ENCODE measurements at places on chromosomes 13 and 19.

DNA sequence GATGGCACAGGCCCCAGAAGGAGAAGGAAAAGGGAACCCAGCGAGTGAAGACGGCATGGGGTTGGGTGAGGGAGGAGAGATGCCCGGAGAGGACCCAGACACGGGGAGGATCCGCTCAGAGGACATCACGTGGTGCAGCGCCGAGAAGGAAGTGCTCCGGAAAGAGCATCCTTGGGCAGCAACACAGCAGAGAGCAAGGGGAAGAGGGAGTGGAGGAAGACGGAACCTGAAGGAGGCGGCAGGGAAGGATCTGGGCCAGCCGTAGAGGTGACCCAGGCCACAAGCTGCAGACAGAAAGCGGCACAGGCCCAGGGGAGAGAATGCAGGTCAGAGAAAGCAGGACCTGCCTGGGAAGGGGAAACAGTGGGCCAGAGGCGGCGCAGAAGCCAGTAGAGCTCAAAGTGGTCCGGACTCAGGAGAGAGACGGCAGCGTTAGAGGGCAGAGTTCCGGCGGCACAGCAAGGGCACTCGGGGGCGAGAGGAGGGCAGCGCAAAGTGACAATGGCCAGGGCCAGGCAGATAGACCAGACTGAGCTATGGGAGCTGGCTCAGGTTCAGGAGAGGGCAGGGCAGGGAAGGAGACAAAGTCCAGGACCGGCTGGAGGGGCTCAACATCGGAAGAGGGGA is 1.1 kb downstream of the PPP1R12C start:
- peak; percentile 54 for DNase-seq

DNA sequence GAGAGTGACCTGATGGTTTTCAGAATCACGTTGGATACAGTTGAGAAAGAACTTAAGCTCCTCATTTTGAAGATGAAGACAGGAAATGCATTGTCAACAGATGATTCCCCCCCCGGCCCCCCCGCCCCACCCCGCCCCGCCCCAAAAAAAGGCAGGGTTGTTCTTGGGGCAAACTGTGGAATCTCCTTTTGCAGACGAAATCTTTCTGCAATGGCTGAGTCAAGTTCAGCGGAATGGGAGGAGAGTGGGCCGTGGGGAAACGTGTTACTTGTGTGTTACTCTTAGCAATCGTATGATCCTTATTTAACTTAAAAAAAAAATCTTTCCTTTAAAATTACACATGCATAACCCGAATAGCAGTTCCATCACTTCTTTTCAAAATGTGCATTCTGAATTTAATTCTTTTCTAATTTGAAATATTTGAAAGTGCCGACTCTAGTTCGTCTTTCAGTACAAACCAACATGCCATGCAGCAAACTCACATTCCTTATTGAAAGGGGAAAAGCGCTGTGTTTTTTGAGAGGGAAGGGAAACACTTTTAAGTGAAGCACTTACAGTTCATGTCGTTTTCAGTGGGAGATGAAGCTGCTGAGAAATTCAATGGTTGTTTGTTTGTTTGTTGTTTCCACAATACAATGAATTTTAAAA is 348.5 kb upstream of the ARGLU1 start:
- no peak for DNase-seq

- no peak for DNase-seq
Observed at GRCh38 chr19:39736088-39736487, 1.7 kb downstream of the CLC start.

GRCh38 chr19:16121967-16122366 is 10.3 kb downstream of the RAB8A start:
- no peak for DNase-seq

DNA sequence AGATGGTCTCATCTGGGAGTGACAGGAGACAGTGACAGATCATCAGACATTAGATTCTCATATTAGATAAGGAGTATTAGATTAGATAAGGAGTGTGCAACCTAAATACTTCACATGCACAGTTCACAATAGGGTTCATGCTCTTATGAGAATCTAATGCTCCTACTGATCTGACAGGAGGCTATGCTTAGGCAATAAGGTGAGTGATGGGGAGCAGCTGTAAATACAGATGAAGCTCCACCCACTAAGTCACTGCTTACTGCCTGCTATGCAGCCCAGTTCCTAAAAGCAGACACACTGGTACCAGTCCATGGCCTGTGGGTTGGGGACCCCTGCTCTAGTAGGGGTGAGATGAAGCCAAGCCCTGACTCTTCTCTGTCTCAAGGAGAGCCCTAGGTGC is 10.0 kb upstream of the IGFL3 start:
- no peak for DNase-seq

DNA sequence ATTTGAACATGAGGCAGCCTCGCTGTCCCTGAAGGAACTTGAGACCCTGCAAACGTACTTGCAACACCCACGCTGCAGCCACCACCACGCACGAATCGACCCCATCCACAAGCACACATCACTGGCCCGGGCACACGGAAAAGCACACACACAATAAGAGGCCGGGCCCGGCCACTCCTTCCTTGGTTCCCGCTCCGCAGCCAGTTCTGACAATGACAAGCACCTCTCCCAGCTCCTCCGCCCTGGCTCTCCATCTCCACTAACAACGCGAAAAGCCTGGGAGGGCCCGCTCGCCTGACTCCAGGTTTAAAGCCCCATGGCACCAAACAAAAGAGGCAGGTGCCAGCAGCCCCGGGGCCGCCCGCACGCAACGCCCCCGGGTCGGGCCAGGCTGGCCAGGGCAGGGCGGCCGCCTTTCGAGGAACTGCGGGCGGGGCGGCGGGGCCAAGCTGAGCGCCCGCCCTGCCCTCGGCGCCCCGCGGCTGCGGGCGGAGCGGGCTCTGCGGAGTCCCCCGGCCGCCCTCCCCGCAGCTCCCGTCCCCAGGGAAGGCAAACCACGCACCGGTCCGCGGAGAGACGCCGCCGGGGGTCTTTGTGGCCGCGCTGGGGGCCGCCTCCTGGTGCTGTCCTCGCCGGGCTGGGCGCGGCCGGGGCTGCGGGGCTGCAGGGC is 495 bp downstream of the DCLK1 start:
- DNase-seq, result peak; percentile 37

DNA sequence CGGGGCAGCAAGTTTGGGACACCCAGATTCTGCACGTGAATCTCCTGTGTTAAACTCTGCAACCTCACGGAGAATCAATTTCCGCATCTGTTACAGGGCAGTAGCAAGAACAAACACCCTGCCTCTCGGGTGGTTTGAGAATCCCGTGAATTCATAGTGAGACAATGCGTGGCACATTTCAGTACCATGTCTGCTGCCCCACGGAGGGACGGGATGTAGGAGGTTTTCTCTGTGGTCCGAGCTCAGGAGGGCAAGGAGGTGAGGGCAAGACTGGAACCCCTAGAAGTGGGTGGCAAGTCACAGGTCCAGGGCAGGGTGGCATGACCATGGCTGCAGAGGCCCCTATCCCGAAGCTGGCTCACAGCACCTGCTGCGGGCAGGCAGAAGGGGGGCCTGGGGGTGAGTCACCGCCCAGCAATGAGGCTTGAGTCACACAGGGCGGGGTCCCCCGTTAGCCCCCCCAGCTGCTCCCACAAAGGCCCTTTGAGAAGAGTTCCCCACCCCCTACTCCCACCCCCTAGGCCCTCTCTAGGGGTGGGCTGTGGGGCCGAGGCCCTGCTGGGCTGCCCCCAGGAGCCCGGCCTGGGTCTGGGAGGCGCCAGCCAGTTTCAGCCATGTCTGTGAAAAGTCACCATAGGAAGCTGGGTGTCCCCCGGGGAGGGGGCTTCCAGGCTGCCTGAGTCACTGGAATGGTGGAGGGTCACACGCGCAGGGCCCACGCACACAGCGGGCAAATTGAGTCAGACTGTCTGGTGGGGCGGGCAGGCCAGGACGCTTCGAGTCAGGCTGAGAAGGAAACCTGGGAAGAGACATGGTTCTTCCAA is 25.8 kb upstream of the NANOS3 start:
- peak; percentile 69 for DNase-seq
